Right atrium auricular region (tissue), 2 donors: ENCODE measurements at places on chromosomes 1 and 21.

DNA sequence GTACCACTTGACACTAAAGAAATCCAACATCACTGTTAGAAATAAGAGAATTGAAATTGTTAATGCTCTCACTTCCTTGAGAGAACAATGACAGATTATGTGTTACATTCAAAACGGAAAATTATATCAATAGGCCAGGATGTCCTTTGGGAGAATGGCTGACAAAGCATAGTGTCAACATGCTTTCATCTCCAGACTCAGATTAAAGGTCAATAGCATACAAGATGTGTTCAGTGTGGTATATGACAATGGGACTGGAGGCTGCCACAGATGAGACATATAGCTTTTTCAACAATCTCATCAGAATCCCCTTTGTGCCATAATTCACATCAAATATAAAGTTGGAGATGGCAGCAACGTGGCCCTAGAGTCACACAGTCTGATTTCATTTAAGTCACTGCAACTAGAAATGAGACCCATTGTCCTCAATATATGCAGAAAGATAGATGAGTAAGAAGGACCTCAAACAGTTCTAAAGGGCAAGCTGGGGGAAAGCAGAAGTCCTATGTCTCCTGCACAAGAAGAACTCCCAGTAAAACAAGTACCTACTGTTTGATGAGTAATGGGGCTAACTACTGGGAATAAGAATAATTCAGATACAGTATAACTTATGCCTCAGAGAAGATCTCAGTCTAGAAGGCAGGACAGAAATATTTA lies 327.9 kb downstream of the TTLL7 start:
- H3K27ac ChIP-seq = no peak overlapping the region
- no peak for DNase-seq
- H3K4me1 ChIP-seq = no peaks in the 10 kb centered on the region
- no peaks in the 10 kb centered on the region for H3K27me3 ChIP-seq
- H3K4me3 ChIP-seq = no peak overlapping the region

DNA sequence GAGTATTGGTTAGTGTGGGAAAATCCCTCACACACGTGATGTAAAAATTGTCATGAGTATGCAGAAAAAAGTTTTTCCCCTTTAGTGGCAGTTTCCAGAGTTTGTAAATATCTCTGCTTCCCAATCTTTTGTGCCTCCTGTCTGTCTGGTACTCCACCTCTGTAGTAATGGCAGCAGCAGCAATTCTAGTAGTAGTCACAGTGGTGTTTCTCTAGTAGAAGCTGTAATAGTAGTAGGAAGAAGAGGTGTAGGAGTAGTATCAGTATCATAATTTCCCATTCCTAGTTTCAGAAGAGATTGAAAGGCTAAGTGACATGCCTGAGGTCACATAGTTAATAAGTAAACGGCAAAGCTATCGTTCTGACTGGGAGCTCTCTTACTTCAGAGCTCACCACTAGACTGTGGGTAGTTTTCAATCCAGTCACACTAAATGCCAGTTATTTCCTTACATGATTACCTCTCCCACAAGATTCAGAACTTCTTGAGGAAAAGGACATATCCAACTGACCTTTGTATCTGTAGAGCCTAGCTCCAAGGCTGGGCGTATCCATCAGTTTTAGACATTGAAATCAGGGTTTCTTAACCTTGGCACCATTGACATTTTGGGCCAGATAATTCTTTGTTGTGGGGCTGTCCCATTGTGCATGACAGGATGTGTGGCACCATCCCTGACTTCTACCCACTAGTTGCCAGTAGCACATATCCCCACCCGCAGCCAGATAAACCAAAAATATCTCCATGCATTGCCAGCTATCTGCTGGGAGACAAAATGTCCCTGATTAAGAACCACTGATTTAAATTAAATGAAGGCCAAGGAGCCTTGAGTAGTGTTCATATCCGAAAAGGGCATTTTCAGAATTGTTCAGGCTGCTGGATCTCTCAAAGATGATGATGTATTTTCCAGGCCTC lies 135.9 kb downstream of the FGGY start:
- no peak overlapping the region for H3K4me3 ChIP-seq
- H3K27me3 ChIP-seq = no peaks in the 10 kb centered on the region
- no peaks in the 10 kb centered on the region for H3K4me1 ChIP-seq
- H3K36me3 ChIP-seq = no peaks in the 10 kb centered on the region

DNA sequence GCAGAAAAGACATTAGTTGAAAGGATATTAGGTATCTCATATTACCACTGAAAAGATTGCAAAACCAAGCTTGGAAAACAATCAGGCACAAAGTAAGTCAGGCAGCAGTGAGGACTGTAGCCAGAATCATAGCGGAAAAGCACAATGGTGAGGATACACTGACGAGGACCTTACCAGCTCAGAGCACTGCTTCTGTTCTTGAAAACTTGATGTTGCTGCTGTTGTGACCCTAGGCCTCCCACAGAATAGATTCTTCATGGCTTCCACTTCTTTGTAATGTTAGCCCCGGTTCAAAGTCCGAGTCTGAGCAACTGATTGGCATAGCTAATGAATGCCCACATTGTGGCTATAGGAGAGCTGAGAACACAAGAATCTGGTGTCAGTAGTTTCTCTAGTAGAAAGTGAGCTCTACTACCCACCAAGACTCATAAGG lies 45.2 kb upstream of the LRRC8C start:
- DNase-seq = no peak
- no peak overlapping the region for H3K27ac ChIP-seq
- no peaks in the 10 kb centered on the region for H3K4me1 ChIP-seq
- H3K4me3 ChIP-seq = no peak overlapping the region
- no peaks in the 10 kb centered on the region for H3K27me3 ChIP-seq
- peaks cover 13% of the 10 kb centered on the region for H3K36me3 ChIP-seq

DNA sequence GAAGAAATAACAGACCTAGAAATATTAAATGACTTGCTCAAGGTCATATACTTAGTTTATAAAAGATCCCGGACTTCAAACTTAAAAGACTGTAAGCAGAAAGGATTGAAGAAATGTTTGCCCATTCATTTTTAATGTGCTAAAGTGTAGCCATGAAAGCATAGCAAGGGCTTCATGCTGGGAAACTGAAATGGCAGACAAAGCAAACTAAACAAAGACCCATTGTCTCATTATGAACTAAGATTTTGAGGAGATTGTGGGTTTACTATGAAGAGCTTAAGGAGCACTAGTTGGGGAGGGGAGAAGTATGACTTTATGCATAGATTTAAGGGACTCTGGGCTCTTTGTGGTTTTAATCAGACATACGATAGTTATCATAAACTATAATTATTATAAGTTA lies 26.3 kb downstream of the ADAMTS1 start:
- no peak overlapping the region for H3K4me3 ChIP-seq
- no peaks in the 10 kb centered on the region for H3K36me3 ChIP-seq
- H3K27me3 ChIP-seq = no peaks in the 10 kb centered on the region
- no peak overlapping the region for H3K27ac ChIP-seq
- DNase-seq = no peak
- H3K4me1 ChIP-seq = no peaks in the 10 kb centered on the region

DNA sequence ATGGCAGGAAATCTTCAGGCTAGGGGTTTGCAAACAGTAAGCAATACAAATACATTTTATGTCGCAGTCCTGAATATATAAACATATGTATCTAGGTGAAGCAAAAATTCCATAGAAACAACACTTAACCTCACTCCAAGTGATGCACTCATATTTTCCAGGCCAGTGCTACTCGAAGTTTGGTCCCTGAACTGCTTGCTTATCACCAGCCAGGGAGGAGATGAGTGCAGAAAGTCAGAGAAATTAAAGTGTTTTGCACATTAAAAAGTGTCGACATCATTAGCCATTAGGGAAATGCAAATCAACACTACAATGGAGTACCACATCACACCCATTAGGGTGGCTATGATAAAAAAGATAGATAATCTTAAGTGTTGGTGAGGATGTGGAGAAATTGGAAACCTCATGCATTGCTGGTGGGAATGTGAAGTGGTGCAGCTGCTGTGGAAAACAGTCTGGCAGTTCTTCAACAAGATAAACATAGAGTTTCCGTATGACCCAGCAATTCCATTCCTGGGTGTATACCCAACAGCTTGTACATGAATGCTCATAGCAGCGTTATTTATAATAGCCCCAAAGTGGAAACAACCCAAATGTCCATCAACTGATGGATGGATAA lies 70.5 kb upstream of the CSF1 start:
- no peaks in the 10 kb centered on the region for H3K4me1 ChIP-seq
- H3K4me3 ChIP-seq = no peak overlapping the region
- H3K27me3 ChIP-seq = no peaks in the 10 kb centered on the region
- no peaks in the 10 kb centered on the region for H3K36me3 ChIP-seq
- no peak overlapping the region for H3K27ac ChIP-seq

DNA sequence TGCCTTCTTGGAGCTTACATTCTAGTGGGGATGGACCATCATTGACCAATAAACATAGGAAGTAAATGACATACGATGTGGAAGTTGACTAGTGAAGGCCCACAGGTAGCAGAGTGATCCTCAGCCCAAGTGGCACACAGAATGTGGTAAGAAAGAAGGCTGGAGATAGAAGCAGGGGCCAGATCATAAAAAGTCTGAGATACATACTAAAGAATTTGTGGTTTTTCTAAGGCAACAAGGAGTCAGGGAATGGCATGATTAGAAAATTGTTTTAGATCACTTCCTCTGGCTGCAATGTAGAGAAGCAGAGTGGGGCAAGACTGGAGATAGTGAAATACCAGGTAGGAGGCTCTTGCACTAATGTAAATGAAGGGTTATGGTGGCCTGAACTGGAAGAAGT lies 154.0 kb downstream of the VPS13D start:
- DNase-seq = no peak
- no peaks in the 10 kb centered on the region for H3K4me1 ChIP-seq
- peaks cover 79% of the 10 kb centered on the region for H3K36me3 ChIP-seq
- no peaks in the 10 kb centered on the region for H3K27me3 ChIP-seq
- no peak overlapping the region for H3K27ac ChIP-seq
